ENCODE measurements at places on chromosomes 7 and 10.

GRCh38 chr7:11430112-11430511 is 401.9 kb downstream of the THSD7A start:
- DNase-seq = no peak

DNA sequence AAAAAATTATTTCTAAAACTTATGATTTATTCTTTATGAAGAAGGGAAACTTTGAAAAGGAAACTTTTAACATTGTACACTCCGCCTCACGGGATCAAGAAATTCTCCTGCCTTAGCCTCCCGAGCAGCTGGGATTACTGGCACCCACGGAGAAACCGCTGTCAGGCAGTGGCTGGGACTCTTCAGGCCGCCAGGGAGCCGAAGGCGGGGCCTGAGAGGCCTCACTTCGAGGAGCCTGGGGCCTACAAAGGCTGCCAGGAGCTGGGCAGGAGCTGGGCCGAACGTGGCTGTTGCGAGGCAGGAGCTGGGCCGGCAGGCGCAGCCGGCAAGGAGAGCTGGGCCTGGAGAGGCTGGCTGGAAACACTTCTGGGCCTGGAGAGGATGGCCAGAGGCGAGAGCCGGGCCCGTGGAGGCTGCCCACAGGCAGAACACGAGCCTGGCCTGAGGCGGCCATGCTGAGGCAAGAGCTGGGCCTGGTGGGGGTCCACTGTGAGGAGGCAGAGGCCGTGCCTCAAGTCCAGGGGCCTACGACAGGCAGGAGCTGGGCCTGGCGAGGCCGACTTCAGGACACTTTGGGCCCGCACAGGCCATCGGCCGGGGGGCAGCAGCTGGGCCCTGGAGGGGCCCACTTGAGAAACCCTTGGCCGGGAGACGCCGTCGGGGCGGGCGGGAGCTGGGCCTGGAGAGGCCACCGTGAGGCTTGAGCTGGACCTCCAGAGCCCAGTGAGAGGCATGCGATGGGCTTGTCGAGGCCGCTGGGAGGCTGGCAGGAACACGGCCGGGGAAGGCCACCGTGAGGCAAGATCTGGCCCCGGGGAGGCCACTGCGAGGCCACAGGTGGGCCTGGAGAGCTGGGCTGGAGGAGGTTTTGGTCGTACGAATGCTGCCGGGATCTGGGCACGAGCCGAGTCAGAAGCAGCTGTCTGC is 23.7 kb downstream of the MDH2 start:
- DNase-seq = no peak

DNA sequence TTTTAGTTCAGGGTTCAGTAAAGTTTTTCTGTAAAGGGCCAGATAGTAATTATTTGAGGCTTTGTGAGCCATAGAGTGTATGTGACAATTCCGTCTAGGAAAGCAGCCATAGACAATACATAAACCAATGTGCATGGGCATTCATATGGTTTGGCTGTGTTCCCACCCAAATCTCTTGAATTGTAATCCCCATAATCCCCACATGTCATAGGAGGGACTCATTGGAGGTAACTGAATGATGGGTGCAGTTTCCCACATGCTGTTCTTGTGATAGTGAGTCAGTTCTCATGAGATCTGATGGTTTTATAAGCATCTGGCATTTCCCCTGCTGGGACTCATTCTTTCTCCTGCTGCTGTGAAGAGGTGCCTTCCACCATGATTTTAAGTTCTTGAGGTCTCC is 29.9 kb downstream of the SEC61G start:
- DNase-seq = no peak

DNA sequence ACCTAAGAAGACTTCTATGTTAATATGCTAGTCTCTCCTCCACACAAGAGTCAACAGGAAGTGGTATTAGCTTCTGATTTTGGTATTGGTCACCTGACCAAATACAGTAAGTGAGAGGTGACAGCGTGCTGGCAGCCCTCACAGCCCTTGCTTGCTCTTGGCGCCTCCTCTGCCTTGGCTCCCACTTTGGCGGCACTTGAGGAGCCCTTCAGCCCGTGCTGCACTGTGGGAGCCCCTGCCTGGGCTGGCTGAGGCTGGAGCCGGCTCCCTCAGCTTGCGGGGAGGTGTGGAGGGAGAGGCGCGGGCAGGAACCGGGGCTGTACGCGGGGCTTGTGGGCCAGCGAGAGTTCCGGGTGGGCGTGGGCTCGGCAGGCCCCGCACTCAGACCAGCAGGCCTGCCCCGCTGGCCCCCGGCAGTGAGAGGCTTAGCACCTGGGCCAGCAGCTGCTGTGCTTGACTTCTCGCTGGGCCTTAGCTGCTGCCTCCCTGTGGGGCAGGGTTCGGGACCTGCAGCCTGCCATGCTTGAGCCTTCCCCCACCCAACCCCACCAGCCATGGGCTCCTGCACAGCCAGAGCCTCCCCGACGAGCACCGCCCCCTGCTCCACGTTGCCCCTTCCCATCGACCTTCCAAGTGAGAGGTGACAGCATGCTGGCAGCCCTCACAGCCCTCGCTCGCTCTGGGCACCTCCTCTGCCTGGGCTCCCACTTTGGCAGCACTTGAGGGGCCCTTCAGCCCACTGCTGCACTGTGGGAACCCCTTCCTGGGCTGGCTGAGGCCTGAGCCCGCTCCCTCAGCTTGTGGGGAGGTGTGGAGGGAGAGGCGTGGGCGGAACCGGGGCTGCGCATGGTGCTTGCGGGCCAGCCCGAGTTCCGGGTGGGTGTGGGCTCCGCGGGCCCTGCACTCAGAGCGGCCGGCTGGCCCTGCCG is 4.2 kb upstream of the ACSL5 start:
- no peak for DNase-seq

- DNase-seq = no peak
These were observed 184.5 kb downstream of the ADAM12 start for GRCh38 chr10:126203746-126204145.

- peak; percentile 60 for DNase-seq
These were observed 91.3 kb downstream of the PARD3 start for GRCh38 chr10:34723750-34724149.

DNA sequence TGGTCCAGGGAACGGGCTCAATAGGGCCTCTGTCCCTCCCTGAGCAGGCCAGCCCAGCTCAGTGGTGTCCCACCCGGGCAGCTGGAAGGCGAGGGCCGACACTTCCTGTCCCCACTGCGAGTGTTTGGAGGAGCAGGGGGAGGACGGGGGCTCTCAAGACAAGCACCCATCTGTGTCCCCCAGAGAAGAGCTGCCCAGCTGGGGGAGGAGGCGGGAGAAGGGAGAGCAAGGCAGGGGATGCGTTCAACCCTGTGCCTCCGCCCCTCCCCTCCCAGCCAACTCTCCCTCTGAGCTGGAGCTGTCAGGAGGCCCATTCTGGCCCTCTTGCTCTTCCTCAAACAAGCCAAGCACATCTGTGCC is 35.7 kb downstream of the ZCCHC24 start:
- DNase-seq = no peak

- no peak for DNase-seq
These were observed 19.2 kb downstream of the BTBD16 start for GRCh38 chr10:122290334-122290733.

DNA sequence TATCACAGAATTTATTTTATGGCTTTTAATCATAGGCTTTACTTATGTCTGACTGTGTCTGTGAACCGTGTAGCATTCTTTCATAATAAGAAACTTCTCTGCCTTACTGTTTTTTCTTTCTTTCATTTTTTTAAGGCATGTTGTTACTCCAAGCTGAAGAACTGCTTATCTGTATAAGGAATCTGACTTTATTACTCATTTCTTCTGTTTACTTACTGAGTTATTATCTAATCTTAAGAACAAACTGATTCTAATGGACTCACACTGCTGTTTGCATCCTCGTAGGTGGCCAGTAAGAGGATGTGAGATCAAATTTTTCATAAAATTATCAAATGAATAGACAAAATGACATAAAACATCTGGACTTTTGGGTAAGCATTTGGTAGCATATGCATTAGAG is 54.7 kb upstream of the DNAJC1 start:
- no peak for DNase-seq

DNA sequence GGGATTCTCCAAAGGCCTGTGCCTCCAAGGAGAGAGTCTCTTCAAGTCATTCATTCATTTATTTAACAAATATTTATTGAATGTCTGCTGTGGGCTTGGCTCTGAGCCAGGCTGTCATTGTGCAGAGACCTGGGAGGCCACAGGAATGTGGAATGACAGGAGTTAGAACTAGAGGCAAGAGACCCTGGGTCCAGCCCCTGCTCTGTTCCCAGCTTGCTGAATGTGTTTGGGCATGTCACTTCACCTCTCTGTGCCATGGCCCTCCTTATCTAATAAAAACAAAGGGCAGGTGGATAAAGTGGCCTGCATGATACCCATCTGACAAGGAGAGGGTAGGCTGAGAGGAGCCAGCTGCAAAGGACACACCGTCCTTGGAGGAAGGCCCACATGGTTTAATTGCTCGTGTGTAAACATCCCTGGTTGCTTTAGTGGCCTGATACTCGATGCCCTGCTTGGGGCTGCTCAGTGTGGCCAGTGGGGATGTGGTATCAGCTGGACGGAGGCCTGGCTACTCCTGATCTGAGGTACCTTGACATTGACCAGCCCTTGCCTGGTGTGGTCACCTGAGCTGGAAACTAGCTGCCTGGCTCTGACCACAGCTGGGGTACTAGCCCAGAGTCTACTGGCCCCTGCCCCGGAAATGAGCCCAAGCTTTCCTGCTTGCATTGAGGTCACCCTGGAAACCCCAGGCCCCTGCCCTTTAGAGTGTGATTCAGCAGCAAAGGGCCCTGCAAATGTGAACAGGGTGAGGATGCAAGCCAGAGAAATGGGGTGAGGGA is 116.2 kb downstream of the CDH23 start:
- no peak for DNase-seq

DNA sequence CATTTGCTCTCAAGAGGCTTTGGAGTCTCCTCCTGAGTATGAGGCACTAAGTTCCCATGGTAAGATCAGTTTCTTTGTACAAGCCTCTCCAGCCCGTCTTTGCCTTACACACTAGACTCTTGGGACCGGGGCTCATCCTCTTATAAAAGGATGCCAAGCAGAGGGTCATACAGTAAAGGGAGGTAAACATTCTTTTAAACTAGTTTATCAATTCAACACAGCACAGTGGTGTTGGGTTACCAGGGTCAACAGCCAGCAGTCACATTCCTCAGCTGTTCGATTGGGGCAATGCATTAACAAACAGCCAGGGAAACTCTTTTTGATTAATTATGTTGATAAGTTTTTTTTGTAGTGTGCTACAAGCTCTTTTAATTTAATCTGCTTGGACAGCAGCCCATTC is 37.8 kb downstream of the HHEX start:
- no peak for DNase-seq

DNA sequence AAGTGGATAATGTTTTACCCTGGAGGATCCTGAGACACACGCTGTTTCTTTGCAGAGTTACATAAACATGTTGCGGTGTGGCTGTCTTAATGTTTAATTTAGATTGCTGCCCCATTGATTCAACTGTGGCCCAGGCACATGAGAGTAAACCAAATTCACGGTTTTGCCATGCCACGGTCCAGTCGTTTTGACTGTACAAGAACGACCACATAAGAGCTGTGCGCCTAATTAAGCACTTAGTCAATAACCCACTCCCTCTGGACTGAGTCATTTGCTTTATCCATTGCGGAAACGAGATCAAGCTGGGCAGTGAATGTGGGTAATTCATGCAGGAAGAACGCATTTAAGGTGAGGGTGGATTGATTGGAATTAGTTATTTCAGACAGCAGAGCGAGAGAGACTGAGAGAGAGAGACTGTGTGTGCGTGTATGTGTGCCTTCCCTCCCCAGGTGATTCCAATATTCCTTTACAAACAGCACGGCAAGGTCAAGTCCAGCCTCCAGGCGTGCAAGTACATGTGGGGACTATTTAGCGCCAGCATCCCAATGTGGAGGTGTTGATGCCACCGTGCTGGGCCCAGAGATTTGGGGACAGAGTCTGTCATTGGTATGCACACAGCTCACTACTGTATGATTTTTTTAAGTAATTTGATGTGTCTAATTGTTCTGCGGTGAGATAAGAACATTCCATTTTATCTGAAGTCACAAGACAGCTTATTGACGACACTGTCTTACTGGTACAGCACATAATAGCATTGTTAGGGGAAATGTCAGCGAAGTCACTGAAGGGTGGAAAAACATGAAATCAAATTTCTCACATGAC is 8.4 kb upstream of the TEX36 start:
- no peak for DNase-seq

GRCh38 chr10:33199731-33200232 is 134.7 kb downstream of the NRP1 start:
- no peak for DNase-seq

DNA sequence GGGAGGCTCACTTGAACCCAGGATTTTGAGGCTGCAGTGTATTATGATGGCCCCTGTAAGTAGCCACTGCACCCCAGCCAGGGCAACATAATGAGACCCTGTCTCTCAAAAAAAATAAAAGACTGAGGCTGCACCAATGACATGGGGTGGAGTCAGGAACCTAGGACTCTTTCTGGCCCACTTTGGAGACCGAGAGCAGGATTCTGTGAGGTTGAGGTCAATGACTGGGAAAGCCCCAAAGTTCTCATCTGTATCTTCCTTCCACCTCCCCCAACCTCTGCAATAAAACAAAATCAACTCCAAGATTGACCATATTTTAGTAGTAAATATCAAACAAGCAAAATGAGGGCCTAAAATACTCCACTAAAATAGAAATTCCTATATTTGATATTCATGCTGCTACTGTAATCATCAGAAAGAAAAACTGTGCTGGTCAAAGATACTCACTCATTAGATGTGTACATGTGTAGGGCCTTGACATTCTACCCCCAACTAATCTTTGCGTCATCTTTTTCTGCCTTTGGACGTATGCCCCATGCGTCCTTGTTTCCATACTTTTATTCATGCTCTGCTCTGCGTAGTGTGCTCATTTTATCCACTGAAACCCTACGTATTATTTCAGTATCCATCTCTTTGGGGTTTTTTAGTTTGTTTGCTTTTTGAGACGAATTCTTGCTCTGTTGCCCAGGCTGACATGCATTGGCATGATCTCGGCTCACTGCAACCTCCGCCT is 23.8 kb downstream of the WBP1L start:
- no peak for DNase-seq

- DNase-seq = no peak
These were observed 108.7 kb upstream of the PRR15 start for GRCh38 chr7:29454899-29455451.

DNA sequence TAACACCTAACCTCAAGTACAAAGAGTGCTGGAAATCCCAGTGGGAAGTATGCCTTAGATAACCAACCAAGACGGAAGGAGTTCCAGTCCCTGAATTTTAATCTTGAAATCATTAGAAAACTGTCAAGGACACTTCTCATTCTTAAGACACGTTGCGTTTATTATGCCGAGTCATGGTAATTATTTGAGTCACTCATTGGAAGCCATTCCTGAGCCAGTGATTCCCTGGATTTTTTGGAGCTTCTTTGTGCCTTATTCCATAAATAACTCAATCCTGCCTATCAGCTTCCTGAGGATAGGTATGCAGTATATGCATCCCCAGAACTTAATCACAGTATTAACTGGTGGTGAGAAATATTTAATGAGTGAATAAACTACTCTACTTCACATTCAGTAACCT is 77.4 kb downstream of the PPP1R17 start:
- no peak for DNase-seq

Measured in left lobe of liver (tissue), 2 donors.